ENCODE measurements at places on chromosomes 11 and 22.

GRCh38 chr11:1130276-1131032, 27.3 kb upstream of the MUC5AC start:
- DNase-seq: no peak

DNA sequence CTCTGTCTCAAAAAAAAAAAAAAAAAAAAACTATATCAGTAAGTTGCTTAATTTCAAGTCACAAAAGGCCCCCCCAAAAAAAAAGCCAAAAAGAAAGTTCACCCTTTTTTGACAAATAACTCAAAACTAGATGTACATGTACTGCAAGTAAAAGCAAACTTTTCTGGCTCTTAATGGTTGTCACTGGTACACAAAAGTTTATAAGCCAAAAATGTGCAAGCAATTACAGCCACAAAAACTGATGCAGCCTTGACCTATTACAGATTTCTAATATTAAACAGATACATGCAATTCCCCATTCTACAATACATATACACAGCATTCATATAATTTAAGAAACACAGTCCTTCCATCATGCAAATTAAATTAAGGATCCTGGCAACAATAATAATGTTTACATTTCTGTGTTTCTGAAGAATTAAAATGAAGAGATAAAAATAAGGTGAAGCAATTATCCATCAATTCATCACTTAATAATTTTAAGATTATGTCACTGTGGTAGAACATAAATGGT, 18.6 kb downstream of the PICALM start:
- no peak for DNase-seq

GRCh38 chr22:39746600-39747262, 146.8 kb downstream of the ENTHD1 start:
- DNase-seq: no peak

GRCh38 chr11:76807206-76807875, 24.2 kb downstream of the TSKU start:
- peak; percentile 69 for DNase-seq

- no peak for DNase-seq
These were observed 37.7 kb upstream of the LRRC55 start for GRCh38 chr11:57144075-57144474.

DNA sequence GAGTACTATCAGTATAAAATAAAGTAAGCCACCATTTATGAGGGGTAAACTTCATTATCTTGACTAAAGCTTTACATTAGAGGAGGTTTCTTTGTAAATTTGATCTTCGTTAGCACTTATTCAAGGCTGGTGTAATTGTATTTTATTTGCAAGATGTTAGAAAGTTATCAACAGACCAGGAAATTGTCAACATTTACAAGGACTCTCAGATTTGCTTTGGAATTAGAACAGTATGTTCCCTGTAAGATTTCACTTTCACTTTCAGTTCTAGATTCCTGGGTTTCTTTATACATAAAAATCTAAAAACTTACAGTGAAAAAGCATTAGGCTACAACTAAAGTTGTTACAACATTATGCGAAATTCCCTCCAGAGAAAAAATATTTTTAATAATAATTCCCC, 4.6 kb upstream of the BIRC3 start:
- no peak for DNase-seq

DNA sequence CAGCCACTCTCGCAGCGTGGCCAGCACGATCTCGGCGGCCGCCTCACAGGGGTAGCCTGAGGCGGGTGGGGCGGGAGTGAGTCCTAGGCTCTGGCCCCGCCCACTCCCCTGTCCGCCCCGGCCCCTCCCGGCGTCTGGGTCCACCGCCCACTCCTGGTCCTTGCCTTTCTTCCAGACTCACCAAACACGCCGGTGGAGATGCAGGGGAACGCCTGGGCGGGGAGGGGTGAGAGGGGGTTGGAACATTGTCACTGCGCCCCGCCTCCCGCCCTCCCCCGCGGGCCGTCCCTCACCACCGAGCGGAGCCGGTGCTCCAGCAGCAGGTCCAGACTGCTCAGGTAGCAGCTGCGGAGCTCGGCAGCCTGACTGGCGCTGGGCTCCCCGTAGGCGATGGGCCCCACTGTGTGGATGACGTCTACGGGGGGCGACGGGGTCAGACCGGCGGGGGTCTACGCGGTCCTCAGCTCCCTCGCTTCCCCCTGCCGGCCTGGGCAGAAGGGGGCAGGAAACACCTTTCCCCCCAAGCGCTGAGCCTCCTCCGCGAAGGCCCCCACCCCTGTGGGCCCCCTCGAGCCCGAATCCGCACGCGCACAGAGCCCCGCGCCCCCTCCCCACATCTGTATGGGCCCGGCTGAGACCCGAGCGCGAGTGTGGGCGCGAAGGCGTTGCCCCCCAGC, 13.2 kb downstream of the OTUB1 start:
- no peak for DNase-seq

DNA sequence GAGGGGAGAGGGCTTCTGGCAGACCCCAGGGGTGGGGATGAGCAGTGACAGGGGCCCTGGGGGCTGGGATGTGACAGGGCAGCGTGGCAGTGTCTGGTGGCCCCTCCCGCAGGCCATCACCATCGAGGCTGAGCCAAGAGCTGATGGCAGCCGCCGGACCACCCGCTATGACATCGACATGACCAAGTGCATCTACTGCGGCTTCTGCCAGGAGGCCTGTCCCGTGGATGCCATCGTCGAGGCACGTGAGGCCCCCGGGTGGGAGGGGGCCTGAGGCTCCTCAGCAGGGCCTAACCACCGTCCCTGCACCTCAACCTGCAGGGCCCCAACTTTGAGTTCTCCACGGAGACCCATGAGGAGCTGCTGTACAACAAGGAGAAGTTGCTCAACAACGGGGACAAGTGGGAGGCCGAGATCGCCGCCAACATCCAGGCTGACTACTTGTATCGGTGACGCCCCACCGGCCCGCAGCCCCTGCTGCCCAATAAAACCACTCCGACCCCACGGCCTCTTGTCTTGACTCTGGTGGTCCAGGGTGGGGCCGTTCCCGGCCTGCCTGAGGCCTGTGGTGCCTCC, 2.6 kb upstream of the TCIRG1 start:
- no peak for DNase-seq

DNA sequence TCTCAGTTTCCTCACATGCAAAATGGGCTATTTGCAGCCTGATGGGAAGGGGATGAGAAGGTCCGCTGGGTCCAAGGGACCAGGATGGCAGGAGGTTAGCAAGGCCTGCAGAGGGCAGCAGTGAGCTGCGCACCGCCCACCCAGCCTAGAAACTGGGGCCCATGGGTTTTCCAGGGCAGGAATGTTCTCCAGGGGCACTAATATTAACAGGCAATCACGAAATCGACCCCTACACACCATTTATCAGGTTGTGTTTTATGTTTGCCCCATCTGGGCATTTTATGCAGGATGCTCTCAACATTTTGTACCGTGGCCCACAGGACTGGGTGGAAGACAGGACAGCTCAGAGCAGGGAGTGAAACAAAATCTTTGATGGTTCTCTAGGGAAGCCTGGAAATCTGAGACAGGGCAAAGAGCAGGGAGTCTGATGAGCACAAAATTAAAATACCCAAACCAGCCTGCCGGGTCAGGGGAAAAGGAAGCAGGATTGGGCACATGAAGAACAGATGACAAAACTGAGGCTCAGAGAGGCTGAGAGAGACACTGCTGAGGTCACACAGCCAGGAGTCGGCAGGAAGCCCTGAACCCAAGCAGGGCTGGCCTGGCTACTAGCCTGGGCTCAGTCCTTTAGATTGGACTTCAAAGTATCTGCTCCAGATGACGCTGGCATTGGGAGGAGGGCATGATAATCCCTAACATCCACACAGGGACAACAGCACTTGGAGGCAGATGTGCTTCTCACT, 1.6 kb upstream of the BCR start:
- DNase-seq: peak; percentile 96

GRCh38 chr11:46877580-46877979, 31.5 kb upstream of the CKAP5 start:
- no peak for DNase-seq

DNA sequence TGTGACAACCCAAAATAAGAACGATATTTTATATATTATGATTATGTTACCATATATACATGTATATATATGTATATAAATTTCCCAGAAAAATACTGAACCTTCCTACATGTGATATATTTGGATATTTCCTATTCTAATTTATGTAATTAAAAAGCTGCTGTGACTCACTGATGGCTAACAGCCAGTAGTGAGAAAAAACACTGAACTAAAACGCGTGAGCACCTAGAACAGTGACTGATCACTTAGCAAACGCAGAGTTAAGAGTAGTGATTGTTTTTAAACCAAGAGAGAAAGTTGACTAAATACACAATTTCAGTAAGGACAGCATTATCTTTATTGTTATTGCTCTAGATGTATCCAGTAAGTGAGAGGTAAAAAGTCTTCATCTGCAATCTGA, 213.8 kb downstream of the TMEM135 start:
- DNase-seq: no peak

GRCh38 chr11:133934599-133935550, 21.9 kb downstream of the IGSF9B start:
- DNase-seq: no peak

GRCh38 chr11:111423250-111423615, 44.2 kb upstream of the POU2AF1 start:
- DNase-seq: no peak

Measured in HuH-7.5 (cell line).